HS-27A (cell line): ENCODE measurements at places on chromosomes 1 and 21.

- no peak for DNase-seq
Observed at GRCh38 chr1:155196103-155196892, 11.4 kb downstream of the THBS3 start.

- DNase-seq: no peak
Observed at GRCh38 chr1:153649137-153649862, 9.2 kb upstream of the SNAPIN start.

- DNase-seq: no peak
Observed at GRCh38 chr1:90027281-90027680, 32.4 kb downstream of the ZNF326 start.

GRCh38 chr1:201222125-201222524, 31.5 kb downstream of the IGFN1 start:
- DNase-seq: no peak

DNA sequence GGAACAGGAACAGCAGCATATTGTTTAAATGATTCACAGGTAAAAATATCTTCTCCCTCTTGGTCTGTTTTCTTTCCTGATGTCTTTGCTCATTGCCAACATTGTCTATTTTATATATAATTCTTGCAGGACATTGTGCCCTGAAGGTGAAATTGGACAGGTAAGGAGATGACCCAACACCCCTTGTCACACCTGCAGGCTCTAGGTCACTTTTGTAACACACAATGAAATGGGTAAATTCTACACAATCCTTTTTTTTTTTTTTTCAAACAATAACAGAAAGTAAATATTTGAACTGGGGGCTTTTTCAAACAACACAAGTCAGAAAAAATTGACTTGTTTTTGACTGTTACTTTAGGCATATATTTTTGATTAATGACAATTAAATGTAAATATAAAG, 62.9 kb upstream of the ERG start:
- DNase-seq: no peak

GRCh38 chr1:28126783-28127490, 38.5 kb upstream of the EYA3 start:
- no peak for DNase-seq

DNA sequence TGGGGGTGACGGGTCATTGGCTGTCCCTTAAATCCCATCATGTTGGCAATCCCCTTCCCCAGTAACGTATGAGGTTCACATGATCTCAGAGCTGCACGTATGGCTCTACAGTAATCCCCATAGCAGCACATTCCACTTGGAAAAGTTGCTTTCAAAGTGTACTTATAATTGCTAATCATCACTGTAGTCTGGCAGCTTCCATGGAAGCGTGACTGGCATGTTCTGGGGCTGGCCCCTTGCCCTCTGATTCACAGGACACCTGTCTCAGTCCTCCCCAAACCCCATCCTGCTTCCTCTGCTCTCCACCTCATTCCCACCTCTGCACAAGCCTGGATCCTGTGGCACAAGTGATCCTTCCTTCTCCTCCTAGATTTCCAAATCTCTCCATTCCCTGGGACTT, 102.2 kb downstream of the TSEN15 start:
- DNase-seq: no peak

- DNase-seq: no peak
Observed at GRCh38 chr1:94276988-94277434, 39.6 kb upstream of the ARHGAP29 start.

- no peak for DNase-seq
Observed at GRCh38 chr1:217393896-217394295, 237.0 kb downstream of the GPATCH2 start.
